Erythroblast (primary cell): ENCODE measurements at places on chromosomes 2 and 18.

- peak; percentile 84 for DNase-seq
Observed at GRCh38 chr2:151651274-151651673, 83.0 kb downstream of the NEB start.

- no peak for DNase-seq
Observed at GRCh38 chr2:236820763-236821344, 251.2 kb downstream of the ACKR3 start.

DNA sequence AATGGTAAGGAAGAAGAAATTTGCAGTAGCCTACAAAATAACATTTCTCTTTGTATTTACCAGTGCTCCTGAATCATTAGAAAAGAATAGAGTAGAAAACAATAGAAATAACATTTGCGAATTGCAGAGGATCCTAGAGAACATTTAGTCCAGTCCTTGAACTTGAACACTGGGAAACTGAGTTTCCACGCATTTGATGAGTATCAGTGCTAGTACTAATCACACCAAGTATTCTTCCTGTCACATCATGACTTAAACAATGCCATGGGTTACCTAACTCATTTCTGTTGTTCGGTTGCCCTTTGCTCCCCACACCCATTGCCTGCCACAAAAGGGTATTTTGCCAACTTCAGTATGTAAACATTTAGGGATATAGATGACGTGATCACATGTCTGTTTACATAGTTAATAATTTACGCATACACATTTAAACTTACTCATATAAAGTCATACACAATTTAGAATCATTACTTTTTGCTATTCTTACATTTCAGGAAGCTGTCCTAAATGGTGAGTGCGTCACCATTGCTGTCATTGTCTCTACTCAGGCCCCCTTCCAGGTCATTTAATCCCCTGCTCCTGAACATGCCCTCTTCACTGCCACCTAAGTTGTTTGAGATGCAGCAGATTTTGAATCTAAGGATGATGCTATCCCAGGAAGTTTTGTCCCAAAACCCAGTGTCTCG lies 42.3 kb downstream of the CRIM1 start:
- no peak for DNase-seq

- DNase-seq: no peak
Observed at GRCh38 chr18:13889671-13890070, 25.7 kb downstream of the MC2R start.

DNA sequence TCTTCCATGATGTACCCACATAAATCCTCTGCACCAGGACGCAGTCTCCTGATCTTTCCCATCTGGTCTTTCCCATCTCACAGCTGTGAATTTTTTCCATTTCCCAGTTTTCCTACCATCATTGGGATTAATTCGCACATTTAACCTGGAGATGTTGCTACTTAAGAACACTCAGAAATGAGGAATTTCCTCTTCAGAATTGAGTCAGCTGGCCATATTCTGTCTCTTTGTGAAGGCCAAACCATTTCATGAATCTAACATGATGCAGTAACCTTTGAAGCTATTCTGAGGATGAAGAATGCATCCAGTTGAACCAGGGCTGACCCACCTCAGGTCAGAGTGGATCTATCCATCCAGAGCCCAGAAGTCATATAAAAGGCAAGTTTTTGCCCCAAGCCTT lies 326.8 kb downstream of the SETBP1 start:
- DNase-seq: no peak

DNA sequence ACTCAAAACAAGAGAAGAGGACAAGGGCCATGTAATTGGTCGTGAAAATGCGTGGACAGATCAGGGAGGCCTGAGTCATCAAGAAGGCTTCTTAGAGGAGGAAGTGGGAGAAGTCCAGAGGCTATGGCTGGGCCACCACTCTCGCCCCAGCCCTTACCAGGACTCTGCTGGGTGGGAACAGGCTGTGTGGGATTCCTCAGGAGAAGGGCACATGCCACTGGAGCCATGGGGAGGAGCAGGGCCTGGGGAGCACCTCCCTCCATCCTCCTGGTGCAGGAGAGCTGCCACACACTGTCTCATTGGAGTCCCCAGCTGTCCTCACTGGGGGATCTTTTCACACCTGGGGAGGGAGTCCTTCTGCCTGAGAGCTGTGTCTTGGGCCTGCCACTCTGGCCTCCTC lies 9.4 kb upstream of the RALB start:
- no peak for DNase-seq

DNA sequence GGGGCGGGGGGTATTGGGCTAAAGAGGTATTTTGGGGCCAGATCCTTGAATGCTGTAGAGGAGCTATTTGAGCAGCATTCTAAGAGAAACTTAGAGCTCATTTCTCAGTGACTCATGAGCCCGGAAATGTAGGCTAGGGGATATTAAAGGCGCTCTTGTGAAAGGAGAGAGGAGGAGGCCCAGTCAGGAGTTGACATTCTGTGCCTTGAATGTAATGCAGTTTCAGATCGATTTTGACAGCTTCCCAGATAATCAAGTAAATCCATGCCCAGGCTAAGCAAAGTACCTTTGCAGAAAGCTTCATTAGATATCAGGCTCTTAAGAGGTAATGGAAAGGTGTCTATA lies 1.5 kb downstream of the CAB39 start:
- peak; percentile 74 for DNase-seq

DNA sequence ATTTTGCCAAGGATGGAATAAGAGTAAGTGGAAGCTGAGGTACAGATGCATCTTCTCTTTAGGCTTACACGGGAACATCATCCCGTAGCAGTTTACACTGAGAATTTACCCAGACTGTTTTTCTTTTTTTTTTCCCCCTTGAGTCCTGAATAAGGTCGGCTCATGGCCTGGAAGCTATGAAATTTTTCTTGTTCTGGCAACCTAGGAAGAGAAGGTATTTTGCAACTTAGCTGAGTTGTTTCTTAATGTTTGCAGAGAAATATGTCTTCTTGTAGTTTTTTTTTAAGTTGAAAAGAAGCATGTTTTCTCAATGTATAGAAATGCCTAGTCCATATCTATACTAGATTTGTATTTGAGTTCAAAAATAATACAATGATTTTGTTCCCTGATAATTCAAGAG lies 712.5 kb downstream of the TDRD15 start:
- DNase-seq: no peak
